AG04449 (cell line): ENCODE measurements at places on chromosomes 4 and X.

- DNase-seq: no peak
These were observed 69.9 kb downstream of the AMELX start for GRCh38 chrX:11363069-11363594.

- DNase-seq: no peak
These were observed 163.7 kb downstream of the CPE start for GRCh38 chr4:165542476-165542875.

DNA sequence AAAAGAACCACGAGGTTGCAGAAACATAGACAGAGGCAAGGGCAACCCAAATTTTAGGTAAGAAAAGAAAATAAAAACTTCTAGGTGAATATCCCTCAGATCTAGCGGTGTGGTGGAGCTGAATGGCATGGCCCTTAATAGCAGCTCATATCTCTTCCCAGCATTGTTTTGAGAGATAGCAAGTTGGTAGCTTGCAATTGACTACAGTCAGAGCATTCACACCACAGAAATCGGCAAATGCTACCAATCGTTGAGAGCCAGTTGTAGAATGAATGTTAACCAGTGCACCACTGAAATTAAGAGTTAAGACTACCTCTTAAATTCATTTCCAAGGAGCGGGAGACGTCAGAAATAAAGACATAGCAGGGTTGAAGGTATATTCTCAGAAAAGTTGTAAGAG lies 184.0 kb upstream of the KIT start:
- DNase-seq: no peak

GRCh38 chr4:147310312-147310711 lies 170.6 kb upstream of the EDNRA start:
- DNase-seq: no peak
